ENCODE measurements at places on chromosomes 7 and 10.

DNA sequence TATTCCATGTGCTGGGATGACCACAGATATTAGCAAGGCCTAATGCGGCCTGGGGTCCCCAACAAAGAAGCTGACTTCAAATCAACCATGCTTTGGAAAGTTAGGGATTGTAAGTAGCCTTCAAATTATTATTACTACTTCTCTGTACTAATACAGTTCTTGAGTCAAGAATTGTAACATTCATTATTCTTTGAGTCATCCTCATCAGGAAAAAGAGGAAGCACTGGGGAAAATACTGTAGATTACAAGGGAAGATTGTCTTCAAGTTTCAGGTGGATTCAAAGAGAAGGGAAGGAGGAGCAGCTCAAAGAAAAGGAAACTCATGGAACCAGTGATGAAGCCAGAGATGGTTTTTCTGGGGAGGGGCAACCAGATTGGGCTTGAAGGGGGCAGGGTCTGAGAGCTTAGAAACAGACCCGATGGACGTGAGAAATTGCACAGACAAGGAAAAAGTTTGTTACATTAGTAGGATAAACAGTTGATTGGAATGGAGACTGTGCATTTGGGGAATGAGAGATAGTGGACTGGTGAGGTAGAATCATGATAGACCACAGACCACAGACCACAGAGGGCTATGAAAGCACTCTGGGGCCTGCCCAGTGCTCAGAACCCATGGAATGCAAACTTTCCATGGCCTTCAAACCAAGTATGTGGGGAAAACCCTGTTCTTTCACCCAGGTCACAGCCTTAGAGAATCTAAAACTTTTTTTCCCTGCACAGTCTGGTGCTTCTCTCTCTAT, 209.9 kb downstream of the ZNF365 start:
- DNase-seq = no peak

DNA sequence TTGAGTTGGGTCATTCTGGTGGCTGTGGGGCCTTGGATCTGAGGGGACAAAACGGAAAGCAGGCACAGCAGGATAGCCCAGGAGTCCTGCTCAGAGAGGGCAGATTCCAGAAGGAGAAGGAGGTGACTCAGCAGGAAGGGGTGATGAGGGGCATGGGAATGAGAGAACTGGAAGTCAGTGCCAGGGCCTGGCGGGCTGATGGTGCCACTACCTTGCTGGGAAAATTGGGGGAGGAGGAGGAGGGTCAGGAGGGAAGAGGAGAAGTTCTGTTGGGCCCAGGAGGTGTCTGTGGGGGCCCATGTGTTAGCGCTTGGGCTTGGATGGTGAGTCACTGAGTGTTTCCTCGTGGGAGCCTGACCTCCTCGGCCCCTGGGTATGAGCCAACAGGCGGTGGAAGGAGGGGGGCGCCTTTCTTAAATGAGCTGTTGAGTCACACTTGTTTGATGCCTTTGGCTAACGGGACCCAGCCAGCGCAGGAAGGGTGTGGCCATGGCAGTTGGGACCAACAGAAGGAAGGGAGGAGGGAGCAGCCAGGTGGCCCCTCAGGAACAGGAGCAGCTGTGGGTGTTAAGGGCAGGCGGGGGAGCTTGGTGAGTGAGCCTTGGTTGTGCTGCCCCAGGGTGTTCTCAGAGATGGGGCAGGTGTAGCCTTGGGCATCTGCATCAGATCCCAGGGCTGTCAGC, 130.0 kb upstream of the BTBD16 start:
- DNase-seq = no peak

GRCh38 chr10:36771725-36772124, 353.7 kb upstream of the ANKRD30A start:
- DNase-seq = no peak

DNA sequence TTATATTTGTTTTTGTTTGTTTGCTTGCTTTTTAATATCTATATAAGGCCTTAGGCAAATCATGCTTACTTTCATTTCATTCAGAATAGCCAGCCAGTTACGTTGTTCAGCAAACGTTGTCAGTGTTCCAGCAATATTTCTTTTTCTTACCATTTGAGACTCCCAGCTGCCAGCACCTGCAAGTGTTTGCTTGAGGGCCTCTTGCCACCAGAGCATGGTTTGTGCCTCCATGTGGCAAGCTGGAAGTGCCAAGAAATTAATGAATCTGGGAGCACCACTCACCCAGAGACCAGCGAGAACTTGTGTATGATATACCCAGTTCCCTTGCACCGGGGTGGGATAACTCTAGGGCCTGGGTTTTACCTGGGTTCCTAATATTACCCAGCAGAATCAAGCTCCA, 177.1 kb upstream of the CSTF2T start:
- no peak for DNase-seq

GRCh38 chr10:96416643-96417042, 57.8 kb upstream of the OPALIN start:
- no peak for DNase-seq
